ENCODE measurements at places on chromosomes 1 and 21.

GRCh38 chr21:38878379-38879179 is 72.8 kb downstream of the ETS2 start:
- DNase-seq, result no peak

- no peak for DNase-seq
Measured at GRCh38 chr1:110216844-110217444, 6.8 kb downstream of the KCNC4 start.

- DNase-seq, result no peak
Measured at GRCh38 chr1:229385853-229386456, 43.1 kb upstream of the CCSAP start.

GRCh38 chr1:87464022-87464490 is 135.4 kb downstream of the LMO4 start:
- DNase-seq, result no peak

DNA sequence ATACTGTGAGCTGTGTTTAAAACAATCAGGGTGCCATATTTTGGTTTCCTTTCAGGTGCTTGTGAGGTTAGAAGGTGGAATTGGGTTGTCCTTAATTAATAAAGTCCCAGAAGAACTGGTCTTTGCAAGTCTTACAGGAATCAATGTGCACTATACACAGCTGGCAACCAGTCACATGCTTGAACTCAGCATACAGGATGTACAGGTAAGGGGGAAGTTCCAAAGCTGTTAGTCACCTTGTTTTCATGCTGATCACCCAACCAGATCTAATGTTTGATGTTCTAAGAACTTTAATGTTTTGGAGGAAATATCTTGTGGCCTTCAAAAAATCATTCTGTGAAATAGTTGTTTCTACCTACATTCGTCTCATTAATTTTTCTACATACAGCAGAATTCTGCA is 156.3 kb downstream of the VPS13D start:
- DNase-seq, result peak; percentile 14

GRCh38 chr1:2210786-2211185 is 16.2 kb upstream of the FAAP20 start:
- DNase-seq, result no peak

DNA sequence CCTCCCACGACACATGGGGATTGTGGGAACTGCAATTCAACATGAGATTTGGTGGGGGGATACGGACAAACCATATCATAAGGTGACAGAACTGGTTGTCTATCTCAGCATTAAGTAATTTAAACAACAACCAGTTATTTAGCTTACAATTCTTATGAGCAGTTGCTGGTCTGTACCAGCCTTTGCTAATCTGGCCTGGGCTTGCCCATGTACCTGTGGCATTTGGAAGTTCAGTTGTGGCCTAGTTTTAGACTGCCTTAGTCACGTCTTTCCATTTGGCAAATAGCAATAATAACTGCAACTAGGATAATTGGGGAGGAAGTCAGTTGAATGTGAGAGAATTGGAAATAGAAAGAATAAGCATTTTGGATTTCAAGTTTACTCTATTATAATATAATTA is 441.8 kb upstream of the CXADR start:
- no peak for DNase-seq

DNA sequence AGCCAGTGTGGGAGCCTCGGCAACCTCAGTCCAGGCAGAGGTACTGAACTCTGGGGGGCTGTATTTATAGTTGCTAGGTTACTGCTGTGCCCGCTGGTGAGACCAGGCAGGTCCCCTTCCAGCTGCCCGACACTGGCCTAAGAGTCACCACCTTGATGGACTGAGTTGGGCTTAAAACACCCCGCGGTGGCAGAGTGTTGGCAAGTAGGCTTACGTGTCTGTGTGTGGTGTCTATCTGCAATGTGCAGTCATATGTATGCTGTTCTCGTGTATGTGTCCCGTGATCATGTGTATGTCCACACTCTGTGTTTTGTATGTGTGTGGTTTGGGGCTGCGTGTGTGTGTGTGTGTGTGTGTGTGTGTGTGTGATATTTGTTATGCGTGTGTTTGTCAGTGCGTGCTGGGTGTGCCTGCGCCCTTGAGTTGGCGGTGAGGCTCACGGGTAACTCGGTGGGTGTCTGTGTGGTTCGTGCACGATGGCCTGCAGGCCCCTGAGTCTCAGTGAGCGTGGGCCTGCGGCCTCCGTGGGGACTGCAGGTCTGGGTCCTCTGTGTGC is 65.5 kb downstream of the MEF2D start:
- no peak for DNase-seq

DNA sequence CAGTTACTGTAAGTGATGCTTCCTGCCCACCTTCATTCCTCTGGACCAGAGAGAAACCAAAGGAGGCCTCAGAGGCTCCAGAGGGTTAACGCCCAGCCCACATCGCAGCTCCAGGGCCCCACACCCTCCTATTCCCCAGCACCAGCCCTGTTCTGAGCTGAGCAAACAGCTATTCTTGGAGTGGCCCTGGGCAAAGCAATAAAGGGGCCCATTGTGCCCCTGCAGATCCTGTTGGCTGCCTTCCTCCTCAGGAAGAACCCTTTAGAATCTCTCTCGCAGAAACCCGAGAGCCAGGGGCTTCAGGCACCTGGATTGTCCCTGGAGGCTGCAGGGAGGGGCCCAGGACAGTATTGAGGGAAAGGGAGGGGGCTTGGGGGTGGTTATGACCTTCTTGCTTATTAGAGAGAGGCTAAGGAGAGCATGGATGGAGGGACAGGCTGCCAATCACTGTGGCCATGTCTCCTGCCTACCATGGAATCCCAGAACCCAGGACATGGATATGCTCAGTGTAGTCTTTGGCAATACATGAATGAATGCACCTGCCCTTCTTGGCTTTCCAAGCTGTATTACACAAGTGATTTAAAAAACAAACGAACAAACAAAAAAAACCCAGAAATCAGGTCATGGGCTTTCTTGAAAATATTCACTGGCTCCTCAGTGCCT is 9.2 kb downstream of the PADI2 start:
- no peak for DNase-seq

DNA sequence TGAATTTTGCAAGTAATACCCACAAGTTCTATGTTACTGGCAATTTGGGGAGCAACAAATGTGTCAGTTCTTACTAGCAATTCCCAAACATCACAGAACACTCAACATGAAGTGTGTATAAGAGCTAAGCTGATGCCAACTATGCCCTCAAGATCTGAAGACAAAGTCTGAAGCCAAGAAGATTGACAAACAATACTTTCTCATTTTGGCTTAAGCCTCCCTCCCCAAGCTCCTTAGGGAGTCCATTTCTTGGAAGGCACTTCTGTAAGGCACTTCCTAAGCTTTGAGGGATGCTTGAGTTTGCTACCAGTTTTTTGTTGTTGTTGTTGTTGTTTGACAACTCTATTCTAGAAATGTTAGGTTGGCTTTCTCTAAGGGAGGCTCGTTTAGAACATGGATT is 154.4 kb upstream of the ZNF644 start:
- no peak for DNase-seq

DNA sequence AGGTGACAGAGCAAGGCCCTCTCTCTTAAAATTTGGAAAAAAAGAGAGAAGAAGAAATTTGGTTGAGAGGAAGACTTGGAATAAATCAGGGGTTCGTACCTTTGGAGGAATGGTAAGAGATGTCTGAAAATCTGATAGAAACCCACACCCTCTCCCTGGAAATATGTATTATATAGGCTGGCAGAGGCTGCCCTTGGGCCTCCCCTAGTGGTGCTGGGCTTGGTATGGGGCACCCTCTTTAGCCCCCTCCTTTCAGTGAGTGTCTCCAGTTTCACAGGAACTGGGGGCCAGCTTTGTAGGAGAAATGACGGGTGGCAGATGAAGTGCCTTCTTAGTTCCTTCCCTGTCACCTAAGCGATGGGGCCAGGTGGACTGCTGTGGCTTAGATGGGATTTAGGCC is 82.9 kb upstream of the SLC2A1 start:
- no peak for DNase-seq

- DNase-seq, result no peak
Measured at GRCh38 chr1:46682064-46682463, 10.4 kb downstream of the TEX38 start.

DNA sequence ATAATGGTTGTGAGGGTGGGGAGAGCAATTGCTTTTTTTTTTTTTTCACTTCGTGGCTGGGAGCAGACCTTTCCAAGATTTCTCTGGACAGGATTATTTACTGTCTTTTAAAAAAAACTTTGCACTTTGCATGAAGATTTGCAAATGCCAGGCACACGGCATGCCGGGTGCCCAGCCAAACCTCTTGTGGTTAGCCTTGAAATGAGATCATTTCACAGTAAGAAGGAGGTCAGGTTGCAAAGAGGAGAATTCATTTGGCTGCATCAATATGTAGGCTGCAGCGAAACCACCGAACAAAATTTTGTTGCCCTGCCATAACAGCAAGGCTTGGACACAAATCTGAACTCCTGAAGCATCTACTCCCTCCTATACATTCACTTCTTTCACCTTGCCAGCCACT is 36.5 kb upstream of the KCND3 start:
- DNase-seq, result no peak

DNA sequence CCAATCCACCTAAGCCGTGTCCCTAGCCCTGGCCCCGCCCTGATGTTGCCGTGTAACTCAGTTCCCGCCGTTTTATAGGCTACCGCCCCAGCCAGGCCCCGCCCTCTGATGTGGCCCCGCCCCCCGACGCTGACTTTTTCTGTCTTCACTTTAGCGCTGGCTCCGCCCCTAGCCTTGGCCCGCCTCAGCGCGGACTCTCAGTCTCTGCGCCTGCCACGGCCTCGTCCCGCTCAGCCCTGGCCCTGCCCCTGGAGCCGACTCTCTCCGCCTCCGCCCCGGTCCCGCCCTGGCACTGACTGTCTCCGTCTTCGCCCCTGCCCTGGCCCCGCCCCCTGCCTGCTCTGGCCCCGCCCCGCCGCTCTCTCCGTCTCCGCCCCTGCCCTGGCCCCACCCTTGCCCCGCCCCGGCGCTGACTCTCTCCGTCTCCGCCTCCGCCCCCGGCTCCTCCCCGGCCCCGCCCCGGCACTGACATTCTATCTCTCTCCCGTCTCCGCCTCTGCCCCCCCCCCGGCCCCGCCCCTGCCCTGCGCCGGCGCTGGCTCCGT is 5.2 kb downstream of the MATN1 start:
- DNase-seq, result peak; percentile 99

- no peak for DNase-seq
Measured at GRCh38 chr1:12335815-12336214, 106.0 kb downstream of the VPS13D start.

DNA sequence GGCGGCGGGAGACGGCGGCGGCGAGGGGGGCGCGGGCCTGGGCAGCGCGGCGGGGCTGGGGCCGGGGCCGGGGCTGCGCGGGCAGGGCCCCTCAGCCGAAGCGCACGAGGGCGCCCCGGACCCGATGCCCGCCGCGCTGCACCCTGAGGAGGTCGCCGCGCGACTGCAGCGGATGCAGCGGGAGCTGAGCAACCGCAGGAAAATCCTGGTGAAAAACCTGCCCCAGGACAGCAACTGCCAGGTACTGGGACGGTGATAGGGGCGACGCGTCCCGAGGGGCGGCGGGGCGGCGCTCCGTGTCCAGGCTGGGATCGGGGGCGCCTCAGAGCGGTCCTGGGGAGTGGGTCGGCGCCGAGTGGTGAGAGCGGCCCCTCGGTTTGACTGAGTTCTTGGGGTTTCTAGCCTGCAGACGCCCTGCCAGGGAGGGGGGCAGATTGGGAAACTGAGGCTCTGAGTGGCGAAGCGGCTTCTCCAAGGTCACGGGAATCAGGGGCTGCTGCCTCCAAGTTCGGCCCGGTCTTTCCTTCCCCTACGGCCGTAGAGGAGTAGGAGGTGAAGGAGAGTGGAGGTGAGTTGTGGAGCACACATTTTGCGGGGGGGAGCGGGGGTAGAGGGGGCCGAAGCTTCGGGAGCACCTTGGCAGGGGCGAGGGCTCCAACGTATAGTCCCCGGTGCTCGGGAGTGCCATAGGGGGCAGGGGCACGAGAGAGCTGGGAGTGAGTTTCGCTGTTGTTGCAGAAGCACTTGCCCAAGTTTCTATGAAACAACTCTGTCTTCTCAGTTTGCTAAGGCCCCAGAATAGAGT is 508 bp downstream of the RAVER2 start:
- DNase-seq, result no peak

DNA sequence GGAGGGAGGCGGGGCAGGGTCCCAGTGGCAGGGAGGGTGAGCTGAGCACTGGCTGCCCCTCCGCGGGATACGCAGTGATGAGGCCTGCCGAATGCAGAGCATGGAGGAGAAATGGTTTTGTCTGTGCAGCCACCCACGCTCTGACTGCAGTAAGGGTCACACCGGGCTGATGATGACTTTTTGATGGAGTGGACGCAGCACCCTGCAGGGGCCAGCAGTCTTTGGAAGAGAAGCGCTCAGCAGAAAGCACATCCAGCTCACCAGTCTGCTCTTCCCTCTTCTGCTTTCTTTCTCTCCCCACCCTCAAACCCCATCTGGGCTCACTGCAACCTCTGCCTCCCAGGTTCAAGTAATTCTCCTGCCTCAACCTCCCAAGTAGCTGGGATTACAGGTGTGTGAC is 61.9 kb upstream of the ATP1A1 start:
- DNase-seq, result no peak

- DNase-seq, result peak; percentile 19
Measured at GRCh38 chr1:17335821-17336710, 28.1 kb downstream of the PADI4 start.

GRCh38 chr1:26603856-26604255 is 74.3 kb downstream of the RPS6KA1 start:
- no peak for DNase-seq

- no peak for DNase-seq
Measured at GRCh38 chr1:212225871-212226302, 59.3 kb upstream of the PPP2R5A start.

GRCh38 chr1:29105822-29106221 is 17.9 kb downstream of the TMEM200B start:
- DNase-seq, result no peak

GRCh38 chr1:172125812-172126430 is 284.6 kb downstream of the DNM3 start:
- no peak for DNase-seq

DNA sequence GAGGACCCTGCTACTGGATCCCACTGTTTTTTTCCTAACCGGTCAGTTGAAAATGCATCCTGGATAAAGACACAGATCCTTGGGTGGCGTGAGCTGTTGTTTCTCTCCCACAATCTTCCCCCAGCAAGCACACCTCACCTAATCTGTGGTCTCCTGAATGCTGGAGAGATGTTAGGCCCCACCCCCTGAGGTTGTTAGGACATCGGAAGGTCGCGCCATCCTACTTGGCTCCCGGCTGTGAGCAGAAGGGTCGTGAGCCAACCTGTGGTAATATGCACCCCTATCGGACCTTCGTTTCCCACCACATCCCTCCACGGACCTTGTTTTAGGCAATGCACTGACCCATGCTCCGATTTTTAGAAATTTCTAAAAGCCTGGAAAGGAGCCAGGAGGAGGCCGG is 89.9 kb upstream of the IPO9 start:
- DNase-seq, result no peak

Measured in activated CD8-positive, alpha-beta memory T cell treated with anti-CD3 and anti-CD28 coated beads for 4 hours (primary cell).